ENCODE measurements at places on chromosomes 2 and 18.

- DNase-seq = no peak
Measured at GRCh38 chr2:241358470-241358869, 2.4 kb downstream of the FARP2 start.

- no peak for DNase-seq
Measured at GRCh38 chr18:74278058-74278457, 13.7 kb downstream of the CYB5A start.

GRCh38 chr2:228675091-228675490, 493.6 kb upstream of the SPHKAP start:
- no peak for DNase-seq

DNA sequence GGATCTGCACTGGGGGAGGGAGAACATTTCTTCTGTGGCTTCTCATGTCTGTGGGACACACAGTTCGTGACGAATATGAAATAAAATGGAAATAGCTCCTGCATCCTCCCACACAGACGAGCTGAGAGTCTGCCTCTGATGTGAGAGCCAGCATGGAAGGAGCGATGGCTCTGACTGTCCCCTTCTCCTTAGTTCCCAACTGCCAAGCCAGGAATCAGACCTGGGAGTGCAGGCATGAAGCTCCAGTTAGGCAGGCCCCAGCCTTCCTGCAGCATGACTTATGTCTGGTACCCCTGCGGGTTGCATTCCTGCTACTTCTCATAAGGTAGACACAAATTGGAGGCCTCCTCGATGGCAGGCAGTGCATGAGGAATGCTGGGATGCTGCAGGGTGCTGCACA, 56.2 kb downstream of the PRKCE start:
- no peak for DNase-seq

DNA sequence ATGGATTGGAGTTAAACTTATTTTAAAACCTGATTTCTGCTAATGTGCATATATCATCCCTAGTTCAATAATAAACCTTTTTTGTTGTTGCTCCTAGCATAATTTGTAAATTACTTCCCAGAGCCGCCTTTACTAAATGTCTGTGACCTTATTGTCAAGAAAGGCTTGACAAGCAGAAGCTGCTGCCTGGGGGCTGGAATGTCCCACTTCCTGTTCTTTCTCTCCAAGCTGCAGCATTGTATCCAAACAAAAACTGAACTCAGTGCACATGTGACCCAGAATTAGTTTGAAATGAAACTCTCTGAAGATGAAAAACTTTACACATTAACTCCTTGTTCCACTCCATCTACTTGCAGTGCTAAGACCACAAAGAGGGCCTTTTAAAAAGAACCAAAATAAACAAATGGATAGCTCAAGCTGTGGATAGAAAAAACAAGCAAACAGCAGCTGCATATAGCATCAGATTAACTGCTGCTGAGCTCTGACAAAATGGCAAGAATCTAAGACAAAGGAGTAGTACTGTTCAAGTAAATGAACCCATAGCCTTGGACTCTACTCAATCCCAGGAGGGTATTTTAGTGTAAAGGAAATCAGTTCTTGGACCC, 99.8 kb upstream of the NEUROD1 start:
- peak; percentile 64 for DNase-seq

DNA sequence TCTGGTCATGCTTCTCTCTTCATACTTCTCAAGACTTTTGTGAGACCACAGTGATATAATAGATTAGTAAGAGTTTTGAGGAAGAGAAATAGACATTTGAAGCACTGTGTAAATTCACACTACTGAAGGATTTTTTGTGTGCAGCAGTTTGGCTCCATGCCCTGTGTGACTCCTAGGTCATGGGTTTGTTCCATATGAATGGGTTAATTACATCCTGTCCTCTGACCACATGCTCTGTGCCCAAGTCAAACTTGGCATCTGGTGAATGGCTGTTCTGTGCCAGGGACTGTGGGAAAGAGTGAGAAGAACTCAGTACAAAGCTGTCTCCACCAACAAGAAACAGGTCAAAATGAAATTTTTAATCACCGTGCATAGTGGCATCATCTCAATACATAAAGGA, 304.0 kb downstream of the LNPK start:
- DNase-seq = no peak

GRCh38 chr2:127078666-127079270, 28.2 kb downstream of the BIN1 start:
- no peak for DNase-seq

DNA sequence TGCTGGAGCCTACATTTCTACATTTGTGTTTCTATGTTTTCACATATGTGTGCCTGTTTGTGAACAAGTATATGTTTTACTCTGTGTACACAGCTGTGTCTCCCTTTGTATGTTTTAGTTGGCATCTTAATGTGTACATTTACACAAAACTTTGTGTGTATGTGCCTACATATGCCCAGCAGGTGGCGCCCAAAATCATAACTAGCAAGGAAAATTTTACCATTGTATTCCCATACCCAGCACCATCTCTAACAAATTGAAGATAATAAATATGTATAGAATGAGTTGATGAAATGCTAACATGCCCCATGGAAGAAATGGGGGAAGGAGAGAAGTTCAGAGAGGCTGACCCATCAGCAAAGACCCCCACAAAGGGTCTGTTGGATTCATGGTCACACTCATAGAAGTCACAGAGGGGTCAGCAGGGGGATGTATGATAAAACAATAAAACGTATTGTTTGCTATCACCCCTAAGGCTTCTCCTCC, 48.1 kb downstream of the PKDCC start:
- DNase-seq = no peak

- DNase-seq = no peak
Measured at GRCh38 chr2:85231468-85231805, 96.4 kb downstream of the TGOLN2 start.

All from right kidney (tissue), 9 donors.